Fibroblast of upper back skin (primary cell): ENCODE measurements at places on chromosomes 12 and 14.

GRCh38 chr14:50320283-50320682 is 8.2 kb downstream of the DMAC2L start:
- peak; percentile 51 for DNase-seq

GRCh38 chr12:49428793-49429192 is 61.5 kb downstream of the SPATS2 start:
- peak; percentile 65 for DNase-seq

DNA sequence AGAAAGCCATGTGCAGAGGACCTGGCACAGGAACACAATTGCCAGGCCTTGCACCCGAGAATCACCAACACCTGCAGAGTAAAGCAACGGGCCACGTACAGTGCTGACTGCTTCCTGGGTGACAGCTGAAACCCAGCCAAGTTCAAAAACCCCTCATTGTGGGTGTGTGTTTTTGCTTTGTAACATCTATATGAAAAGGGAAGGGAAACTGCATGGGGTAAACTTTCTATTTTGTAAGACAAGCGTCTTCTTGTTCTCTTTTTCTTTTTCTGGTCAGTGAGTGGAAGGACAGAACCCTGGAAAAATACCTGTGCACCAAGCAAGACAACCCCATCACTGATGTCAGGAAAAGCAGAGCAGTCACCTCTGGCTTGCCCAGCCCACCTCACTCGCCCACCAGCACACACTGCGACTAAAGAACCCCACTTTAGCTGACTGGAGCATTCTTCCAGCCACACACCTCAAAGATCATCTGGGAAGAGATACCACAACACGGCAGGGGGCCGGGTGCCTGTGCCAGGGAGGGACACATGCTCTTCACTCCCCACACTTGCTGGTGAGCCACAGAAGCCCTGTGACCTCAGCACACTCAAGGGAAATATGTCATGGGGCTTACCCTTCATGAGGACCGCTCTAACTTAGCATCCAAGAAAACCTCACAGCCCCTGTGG is 172.3 kb downstream of the NDUFA12 start:
- DNase-seq, result no peak

- no peak for DNase-seq
These were observed 98.4 kb downstream of the BCAT1 start for GRCh38 chr12:24850496-24850895.
